PC-3 (cell line): ENCODE measurements at places on chromosomes 1 and 21. TPM values are rescaled to one million over a fixed set of nuclear protein-coding genes. Genes with fewer than 3 reads are reported as not detected.

DNA sequence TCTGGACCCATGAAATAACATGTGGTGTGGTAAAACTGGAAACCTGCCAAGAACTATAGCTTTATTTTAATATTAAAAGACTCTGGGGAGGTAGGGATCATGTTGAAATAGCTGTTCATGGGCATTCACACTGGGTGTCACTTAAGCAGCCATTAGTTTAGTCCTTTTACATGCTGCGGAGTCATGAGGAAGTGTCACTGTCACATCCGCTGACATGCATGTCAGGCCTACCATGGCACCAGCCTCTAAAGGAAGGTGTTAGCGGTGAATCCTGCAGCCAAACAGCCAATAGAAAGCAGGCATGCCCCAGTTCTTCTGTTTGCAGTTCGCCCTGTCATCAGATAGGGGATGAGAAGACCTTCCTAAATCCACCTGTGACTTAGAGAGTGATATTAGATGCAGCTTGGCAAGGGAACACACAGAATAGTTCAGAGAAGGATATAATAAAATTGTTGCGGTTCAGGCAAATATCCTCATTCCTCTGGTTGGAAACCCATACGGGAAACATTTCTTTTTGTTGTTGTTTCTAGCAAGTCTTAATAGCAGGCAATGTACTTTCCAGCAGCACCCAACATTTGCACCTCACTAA, 100.4 kb downstream of the CACHD1 start:
- DNase-seq, result no peak

GRCh38 chr1:104064399-104064798, 314.7 kb downstream of the AMY1C start:
- DNase-seq, result peak; percentile 67

- no peak for DNase-seq
These were observed 252.7 kb downstream of the TTLL7 start for GRCh38 chr1:83746234-83746633.

The CYB561D1 gene
- 2.7 and 4.2 TPM in 2 replicates for total RNA-seq

The GPR153 gene
- total RNA-seq, result 98.7 and 113 TPM in 2 replicates

- no peak for DNase-seq
These were observed 6.0 kb downstream of the TUT4 start for GRCh38 chr1:52546852-52547251.

DNA sequence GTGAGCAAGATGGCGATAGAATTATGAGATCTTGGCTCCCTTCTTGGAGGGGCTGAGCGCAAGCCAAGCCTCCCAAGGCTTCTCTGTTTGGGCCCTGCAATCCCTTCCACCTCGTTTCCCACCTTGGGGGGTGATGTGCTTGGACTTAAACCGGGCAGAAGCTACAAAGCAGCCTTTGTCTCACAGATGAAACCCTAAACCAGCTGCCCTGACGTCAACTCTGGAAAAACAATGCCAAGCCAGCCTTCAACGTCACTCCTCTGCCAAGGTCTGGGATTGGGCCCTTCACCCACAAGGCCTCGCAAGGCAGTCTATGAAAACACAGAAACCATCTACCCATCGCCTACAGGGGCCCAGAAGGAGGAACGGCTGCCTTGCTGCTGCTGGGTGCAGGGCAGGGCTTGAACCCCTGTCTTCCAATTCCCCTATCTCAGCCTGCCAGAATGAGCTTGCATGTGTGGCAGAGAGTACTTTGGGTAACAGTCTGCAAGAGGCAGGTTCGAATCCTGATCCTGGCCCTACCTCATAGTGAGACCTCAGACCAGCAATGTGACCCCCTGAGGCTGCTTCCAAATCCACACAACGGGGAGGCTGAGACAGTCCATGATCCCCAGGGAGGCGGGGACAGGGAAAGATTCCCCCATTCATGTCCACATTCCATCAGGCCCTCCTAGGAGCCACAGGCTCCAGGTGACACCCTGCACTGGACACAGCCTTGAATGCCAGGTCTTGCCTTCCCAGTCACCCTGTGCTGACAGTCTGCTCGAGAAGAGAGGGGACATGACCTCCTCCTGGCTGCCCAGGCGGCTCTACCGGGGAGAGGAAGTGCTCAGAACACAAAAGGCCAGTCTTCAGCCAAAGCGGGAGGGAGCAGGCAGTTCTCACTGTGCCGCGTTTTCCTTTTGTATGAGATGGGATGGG, 15.0 kb downstream of the IFFO2 start:
- DNase-seq, result peak; percentile 63

DNA sequence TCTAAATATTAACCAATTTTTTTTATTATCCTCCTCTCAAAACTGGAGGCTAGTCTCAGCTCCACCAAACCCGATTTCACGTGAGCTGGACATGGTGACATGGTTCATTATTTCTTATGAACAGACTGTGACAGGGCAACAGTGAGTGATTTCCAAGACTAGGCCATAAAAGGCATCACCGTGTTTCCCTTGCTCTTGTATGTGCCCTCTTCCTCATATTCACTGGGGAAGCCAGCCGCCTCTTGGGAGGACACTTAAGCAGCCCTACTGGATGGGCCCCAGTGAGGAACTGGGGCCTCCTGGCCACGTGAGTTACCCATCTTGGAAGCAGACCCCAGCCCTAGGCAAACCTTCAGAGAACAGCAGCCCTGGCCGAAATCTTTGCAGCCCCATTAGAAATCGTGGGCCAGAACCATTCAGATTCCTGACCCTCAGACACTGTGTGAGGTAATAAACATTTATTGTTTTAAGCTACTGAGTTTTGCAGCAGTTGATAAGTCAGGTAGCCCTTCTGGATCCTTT, 105.0 kb downstream of the GALNT2 start:
- DNase-seq, result no peak

GRCh38 chr1:156615946-156616345, 3.3 kb upstream of the HAPLN2 start:
- no peak for DNase-seq

- DNase-seq, result no peak
These were observed 33.8 kb upstream of the RCAN3 start for GRCh38 chr1:24468685-24469316.

GRCh38 chr1:180131510-180131909, 23.2 kb upstream of the QSOX1 start:
- no peak for DNase-seq

GRCh38 chr1:46523496-46524353, 27.7 kb downstream of the KNCN start:
- DNase-seq, result no peak

DNA sequence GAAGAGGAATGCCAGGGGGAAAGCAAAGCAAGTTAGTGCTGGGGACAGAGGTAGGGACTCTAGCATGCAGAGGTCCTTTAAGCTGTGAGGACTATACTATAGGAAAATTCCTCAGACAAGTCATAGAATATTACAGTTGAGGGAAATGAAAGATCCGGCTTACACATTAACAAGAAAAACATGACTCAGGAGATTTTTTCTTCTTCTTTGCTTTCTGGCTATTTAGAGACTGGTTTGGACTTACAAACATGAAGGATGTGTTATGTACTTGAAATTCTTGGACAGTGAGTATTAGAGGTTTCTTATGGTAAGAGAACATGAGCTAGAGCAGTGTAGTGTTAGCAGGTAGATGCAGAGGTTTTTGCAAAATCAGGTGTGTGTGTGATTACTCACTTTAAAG, 24.9 kb downstream of the USP25 start:
- DNase-seq, result peak; percentile 59

The BRDT gene
- total RNA-seq, result not detected in 2 replicates

GRCh38 chr1:170096806-170097340, 22.4 kb upstream of the KIFAP3 start:
- no peak for DNase-seq
